NCI-H460 (cell line): ENCODE measurements at places on chromosomes 2 and 18.

DNA sequence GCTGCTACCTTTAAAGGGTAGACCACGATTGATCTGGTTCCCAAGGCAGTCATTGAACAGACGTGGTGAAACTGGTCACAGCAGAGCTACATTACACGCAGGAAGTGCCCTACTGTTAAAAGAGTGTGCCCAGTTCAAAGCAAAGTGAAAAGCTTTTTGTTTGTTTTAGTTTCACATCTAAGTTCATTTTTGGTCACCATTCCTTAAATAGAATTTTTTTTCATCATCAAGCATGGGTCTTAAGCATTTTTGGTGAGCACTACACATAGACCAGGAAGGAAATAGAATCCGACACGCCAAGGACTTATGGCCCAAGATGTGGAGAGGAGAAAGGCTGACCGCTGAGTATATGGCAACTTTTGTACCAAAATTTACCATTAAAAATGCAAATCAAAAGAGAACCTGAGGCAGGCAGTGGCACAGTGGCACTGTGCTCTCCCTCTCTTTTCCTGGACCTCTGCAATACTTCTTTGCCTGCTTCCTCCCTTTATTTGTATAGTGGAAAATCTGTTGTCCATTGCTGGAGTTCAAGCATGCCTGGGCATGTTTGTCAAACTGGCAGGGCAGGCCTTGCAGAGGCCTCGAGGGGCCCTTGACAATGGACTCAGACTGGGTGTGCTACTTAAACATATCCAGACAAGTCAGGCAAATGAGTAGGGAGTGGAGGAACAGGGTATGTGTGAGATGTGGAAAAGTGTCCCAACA, 42.6 kb upstream of the HNRNPA3 start:
- no peak for DNase-seq

GRCh38 chr18:45353530-45353929, 261.7 kb upstream of the SLC14A2 start:
- no peak for DNase-seq

GRCh38 chr18:8376113-8376512, 233.1 kb upstream of the RAB12 start:
- DNase-seq, result no peak

- no peak for DNase-seq
These were observed 76.2 kb downstream of the STK39 start for GRCh38 chr2:168171059-168171762.

DNA sequence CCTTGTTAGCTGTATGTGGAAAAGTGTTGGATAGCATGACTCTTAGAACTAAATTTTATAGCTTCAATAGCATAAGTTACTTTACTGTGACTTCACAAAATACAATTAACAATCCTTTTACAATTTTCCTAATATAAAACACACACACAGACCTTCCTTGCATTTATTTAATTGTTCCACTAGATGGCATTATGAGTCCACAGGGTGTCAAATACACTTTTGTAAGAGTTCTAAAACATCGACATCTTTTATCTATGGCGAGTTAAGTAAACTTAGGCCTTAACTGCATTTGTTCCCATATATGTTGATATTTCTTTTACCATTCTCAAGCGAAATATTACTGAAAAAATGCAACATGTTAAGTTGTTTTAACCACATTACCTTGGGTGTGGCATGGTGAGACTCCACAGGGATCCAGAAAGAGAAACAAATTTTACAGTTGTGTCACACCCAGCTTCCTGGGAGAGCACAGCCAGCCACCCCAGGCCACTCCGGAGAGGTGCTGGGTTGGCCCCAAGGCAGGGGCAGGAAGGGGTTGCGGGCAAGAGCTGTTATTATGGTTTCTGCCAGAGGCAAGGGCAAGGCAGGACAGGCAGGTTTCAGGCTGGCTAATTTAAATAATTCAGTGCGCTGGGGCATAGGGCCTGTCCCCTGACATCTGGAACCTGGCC, 312.4 kb upstream of the MC4R start:
- DNase-seq, result peak; percentile 4

DNA sequence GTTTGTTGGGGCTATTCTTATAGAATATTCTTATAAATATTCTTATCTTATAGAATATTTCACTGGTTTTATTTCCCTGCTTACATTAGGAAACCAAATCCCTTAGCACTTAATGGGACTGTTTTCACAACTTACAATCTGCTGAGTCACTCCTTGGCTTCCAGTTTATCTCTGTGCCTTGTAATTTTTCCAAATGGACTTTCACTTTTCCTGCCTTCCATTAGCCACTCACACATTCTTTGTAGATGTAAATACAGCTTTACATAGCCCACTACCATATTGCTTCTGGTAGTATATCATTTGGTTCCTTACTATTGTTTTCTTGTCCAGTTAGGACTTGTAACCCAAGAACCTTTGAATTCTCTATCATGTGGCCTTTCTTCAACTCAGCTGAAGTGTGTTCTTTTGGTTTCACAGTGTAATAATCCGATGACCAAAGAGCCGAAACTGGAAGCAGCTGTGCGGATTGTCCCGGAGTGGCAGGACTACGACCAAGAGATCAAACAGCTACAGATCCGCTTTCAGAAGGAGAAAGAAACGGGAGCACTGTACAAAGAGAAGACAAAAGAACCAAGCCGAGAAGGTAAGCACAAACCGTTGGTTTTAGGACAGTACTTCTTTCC, 96.1 kb downstream of the UGGT1 start:
- DNase-seq, result peak; percentile 64

DNA sequence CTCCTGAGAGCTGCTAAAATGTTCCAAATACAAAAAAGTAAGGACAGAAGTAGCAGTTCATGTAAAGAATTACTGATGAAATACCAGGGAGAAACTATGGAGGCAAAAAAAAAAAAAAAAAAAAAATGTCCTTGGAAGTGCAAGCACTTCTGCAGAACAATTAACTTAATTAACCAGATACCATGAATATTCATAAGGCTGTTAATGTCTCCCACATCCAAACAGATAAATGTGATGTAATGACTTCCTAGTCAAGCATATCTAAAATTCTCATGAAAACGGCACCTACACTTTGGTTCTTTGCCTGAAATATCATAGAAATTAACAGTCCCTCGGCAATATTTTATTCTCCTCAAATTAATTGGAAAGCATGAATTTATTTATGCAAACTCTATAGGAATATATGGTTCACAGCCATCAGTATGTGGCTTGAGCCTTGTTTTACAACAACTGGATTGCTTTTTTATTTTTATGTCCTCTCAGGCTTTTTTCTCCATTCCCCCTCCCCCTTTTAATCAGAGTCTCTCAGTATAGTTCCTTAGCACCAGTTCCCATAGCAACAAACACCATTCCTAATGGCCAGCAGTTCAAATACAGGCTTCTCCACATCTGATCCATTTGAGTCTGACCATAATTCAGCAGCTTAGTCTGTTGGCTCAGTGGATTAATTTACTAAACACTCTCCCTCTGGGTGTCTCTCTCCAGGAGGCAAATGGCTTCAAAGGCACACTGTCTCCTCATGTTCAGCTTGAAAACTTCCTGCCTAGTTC, 97.1 kb downstream of the ITGA4 start:
- no peak for DNase-seq

DNA sequence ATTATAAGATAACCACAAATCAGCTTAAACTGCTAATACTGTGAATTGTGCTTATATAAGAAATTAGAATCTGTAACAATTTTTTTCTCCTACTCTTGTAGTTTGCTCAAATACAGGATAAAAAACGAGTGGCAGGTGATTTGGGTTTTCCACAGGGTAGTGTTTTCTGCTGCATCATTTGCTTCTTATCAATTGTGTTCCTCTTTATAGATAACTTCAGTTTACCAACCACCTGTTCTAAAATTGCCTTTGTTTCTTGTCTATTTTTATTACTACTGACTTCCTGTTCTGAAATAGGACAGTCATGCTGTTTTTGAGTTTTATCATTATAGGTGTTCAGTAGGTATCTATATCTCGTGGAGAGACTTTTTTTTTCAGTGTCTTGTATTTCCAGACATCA, 56.9 kb downstream of the MFSD6 start:
- no peak for DNase-seq

DNA sequence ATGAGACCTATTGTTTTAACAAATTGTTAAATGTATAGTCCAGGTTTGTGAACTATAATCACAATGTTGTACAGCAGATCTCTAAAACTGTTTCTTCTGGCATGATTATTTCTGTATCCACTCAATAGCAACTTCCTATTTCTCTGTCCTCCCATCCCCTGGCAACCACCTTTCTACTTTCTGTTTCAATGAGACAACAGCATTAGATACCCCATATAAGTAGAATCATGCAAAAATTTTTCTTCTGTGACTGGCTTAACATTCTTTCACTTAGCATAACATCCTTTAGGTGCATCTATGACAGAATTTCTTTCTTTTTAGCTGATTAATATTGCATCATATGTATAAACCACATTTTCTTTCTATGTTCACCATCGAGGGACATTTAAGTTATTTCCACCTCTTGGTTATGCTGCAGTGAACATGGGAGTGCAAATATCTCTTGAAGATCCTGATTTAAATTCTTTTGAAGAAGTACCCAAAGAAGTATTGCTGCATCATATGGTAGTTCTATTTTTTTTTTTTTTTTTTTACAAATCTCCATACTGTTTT, 713.5 kb downstream of the LRP1B start:
- no peak for DNase-seq

DNA sequence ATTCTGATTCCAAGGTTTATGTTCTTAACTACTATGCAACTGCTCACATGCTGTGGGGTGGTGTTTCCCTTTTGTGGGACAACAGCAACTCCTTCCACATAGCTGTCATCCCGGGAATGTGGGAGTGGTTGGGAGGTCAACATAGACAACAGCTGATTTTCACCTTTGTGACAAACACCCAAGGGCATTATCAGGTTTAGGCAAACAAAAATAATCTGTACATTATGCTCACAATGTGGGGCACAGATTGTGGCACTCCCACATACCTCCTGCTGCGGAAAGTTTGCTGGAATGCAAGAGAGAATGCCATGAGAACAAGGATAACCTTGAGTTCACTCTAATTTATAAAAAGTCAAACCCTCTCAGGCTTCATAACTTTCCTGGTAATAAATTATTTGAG, 582.6 kb downstream of the CNTNAP5 start:
- DNase-seq, result no peak

DNA sequence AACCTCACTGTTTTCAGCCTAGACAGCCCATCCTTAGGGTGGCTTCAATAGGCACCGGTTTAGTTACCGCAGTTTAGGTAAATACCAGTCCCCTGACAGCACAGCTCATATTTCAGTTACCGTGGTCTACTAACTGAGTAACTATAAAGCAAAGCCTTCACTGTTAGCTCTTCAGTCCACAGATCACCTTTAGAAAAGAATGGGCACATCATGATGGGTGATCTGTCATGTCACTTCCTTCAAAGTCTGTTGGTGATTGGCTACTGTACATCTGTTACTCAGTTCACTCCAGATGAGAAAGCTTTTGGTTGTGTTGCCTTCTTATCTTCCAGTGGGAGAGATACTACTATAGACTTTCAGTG, 21.0 kb downstream of the SLC20A1 start:
- no peak for DNase-seq

- DNase-seq, result no peak
These were observed 81.7 kb upstream of the CTAGE1 start for GRCh38 chr18:22499421-22499820.

- no peak for DNase-seq
These were observed 129.2 kb downstream of the IKZF2 start for GRCh38 chr2:213021971-213022899.

DNA sequence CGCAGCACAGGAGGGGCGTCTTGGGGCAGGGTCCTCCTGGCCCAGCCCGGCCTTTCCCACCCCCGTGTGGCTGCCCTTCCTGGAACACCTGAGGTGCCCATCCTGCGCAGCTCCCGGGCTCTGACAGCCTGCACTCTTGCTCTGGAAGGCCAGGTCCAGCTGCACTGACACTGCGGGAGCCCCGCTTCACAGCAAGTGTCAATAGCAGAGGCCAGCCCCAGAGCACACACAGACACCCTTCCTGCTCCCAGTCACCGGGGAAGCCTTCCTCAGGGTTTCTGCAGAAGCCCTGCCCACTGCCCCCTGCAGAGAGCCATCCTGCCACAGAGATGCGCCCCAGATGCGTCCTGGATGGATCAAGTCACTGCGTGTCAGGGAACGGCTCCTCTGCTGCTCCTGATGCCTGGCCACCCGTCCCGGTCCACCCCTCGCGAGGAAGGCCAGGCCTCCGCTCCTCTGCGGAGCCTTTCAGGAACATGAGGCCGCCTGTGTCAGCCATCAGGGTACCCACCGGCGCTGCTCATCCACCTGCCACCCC, 519.2 kb upstream of the MYT1L start:
- no peak for DNase-seq

DNA sequence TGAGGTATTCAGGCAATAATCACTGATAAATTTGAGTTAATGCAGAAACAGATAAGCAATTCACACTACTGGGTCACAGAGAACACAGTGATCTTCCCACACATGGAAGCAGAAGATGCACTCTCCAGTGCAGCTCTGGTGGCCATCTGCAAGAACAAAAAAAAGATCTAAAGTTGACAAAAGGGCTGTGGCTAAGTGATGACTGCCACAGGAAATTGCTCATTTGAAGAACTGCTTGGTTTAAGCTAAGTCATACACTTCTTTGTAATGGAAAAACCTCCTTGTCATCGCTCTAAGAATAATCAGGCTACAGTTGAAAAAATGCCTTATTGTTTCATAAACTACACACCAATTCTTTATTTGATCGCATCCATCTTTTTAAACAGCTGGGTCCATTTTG, 115.1 kb downstream of the DTNB start:
- DNase-seq, result no peak

DNA sequence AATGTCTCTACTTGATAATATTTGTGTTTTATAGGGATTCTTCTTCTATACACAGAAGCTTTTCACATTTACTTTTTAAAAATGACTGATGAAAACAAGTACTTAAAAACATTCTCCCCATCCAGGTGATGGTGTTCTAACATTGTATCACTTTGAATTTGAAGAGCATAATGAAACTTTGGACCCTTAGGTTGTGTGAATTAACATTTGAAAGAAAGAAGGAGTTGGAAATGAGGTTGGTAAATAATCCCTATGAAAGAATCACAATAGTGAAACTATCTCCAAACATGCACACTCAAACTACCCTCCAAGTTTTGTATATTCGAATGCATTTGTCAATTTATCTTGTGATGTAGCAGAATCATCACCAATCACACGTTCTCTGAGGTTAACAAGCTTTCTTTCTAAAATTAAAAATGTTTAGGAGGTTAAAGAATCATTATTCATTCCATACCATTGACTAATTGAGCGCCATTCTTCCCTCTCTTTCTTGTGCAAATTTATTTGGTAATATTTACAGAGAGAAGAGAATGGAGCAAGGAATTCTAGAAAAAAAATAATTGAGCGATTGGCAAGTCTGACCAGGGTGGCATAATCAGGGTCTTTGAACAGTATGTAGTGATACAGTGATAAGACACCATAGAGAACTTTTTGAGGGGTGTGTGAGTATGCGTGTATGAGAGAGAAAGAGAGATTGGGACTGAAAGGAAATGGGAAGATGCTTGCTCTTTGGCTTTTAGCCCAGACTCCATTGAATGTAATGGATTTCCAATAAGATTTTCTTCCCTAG, 260.0 kb upstream of the NRXN1 start:
- DNase-seq, result no peak

DNA sequence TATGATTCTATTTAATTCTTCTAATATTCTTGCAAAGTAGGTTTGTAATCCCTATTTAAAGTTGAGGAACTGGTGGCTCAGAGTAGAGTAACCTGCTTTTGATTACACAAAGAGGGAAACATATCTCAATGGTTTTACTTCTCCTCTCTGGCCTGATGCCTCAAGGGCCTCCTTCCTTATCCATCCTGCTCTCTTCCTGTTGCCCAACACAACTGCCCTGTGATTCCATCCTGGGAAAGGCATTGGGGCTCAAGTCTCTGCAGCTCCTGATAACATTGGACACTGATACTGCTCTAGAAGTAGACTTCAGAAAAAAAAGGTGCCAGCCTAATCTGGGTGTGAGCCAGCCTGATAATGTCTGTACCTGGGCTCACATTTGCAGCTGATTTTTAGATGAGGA, 75.8 kb downstream of the RDH14 start:
- DNase-seq, result no peak
